ENCODE measurements at places on chromosomes 4 and X.

- DNase-seq = peak; percentile 24
Observed at GRCh38 chr4:78058591-78059523, 1.7 kb downstream of the FRAS1 start.

GRCh38 chr4:143405075-143405730 is 68.5 kb downstream of the GAB1 start:
- no peak for DNase-seq

DNA sequence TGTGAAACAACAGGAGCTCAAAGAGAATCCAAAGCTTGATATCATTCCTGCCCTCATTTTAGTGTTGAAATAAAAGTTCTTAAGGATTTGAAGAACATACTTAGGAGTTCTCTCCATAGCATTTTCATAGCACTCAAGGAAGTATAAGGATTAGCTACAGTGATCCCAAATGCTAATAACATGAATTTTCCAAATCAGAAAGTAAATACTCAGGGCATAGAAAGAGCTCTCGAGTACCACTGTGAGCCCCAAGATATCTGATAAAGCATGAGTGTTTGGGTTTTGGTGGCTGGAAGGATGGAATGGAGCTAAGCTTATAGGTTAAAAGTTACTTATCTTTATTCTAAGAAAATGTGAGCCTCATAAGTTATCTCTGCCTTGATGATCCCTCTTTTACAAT is 584.9 kb downstream of the KCNIP4 start:
- no peak for DNase-seq

DNA sequence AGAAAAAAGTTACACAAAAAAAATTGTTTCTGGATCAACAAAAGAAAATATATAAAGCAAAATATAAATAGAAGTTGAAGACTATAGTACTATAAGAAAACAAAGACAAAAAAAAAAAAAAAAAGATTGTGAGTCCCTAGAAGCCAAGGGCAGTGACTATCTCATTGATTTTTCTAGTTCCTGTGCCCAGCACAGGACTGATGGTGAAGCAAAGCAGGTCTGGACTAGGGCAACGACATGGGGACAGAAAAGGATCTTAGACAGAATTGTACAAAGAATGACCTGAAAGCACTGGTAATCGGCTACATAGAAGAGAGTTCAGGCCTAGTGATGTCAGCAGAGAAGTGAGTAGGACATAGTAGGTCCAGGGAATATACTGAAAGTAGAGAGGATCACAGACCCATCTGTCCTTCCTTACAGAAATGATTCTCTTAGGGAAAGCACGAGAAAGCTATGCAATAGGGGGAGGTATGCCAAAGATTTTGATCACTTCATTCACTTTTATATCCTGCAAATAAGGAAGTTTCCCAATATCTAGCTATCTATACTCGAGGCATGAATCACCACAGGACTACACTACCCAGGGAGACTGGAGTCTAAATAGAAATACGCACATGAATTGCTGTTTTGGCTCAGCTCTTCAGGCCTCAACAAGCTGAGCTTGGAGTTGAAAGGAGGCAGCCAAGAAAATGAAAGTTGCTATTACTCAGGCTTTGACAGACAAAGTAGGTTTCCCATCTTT is 230.9 kb upstream of the GPC4 start:
- DNase-seq = no peak

DNA sequence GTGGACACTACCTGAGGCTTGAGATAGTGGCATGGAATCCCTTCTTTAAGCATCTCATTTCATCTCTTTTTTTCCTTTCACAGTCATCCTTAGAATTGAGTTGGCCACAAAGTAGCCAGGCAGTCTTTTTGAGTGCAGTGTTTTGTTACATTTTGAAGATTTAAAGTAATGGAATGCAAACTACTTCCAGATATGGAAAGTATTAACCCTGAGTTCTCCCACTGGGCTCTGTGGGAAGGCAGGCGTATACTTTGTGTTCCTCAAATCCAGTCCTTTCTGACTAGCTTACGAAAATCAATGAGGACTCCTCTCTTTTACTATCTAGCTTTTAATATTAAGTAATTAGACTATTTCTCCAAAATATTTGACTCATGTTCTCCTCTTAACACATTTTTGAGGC is 29.9 kb downstream of the PCDH10 start:
- DNase-seq = no peak

GRCh38 chr4:153140294-153140693 is 63.9 kb upstream of the TRIM2 start:
- no peak for DNase-seq

- no peak for DNase-seq
Observed at GRCh38 chr4:3250956-3251690, 2.2 kb downstream of the MSANTD1 start.

DNA sequence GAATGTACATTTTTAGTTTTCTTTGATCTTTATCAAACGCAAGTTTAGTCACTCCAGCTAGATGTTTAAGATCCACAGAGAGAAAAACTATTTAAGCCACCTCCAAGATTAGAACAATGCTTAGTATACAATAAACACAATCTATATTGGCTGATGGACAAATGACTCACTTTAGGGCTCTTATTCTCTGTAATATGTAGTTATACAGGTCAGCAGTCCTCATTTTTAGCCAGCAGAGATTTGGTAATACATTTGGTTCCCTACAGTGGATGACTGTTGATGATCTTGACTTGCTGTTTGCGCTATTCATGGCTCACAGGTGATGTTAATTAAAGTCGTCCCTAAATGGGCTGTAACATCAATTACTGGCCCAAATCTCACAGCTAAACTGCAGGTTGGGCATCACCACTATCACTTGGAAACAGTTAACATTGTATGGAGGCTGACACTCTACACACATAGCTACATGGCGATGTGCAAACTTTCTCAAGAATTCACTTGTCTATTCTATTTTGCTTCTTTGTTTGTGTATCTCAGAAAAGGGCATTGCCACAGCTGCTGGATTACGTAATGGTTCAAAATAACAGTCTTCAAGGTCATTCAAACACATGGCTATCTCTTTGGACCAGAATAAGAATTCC is 11.8 kb upstream of the DTHD1 start:
- DNase-seq = no peak

- no peak for DNase-seq
Observed at GRCh38 chr4:85715991-85716737, 241.2 kb downstream of the ARHGAP24 start.

- DNase-seq = no peak
Observed at GRCh38 chrX:130682990-130683389, 220.0 kb downstream of the ENOX2 start.

Measured in amygdala (tissue), 56 donors.